ENCODE measurements at places on chromosomes 1 and 21.

DNA sequence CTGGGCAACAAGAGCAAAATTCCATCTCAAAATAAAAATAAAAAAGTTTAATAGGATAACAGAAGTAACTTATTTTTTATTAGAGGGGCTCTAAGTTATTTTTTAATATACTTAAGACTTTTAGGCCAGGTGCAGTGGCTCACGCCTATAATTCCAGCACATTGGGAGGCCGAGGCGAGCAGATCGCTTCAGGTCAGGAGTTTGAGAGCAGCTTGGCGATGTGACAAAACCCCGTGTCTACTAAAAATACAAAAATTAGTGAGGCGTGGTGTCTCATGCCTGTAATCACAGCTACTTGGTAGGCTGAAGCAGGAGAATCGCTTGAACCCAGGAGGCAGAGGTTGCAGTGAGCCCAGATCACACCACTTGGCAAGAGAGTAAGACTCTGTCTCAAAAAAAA lies 180.5 kb upstream of the NR5A2 start:
- DNase-seq: no peak

- no peak for DNase-seq
These were observed 10.3 kb upstream of the PLD5 start for GRCh38 chr1:242534753-242535152.

DNA sequence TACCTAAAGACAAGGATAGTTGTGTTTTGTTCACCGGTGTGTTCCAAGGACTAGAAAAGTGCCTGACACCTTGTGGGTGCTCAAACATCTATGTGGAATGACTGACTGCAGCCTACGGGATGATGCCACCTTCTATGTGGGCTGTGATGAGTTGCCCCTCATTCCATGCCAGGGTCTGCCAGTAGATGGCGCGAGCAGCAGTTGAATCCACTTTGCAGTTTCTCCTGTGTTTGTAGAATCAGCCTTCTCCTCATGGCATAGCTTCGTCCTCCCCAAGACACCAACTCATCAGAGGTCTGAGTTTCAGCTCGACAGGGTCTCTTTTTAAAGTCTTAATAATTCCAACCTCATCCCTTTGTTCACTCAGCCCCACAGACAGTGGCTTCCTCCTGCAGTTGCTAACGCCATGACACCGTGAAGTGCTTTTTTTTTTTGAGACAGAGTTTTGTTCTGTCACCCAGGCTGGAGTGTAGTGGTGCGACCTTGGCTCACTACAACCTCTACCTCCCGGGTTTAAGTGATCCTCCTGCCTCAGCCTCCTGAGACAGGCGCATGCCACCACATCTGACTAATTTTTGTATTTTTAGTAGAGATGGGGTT lies 133.7 kb downstream of the CAPN8 start:
- DNase-seq: peak; percentile 57

DNA sequence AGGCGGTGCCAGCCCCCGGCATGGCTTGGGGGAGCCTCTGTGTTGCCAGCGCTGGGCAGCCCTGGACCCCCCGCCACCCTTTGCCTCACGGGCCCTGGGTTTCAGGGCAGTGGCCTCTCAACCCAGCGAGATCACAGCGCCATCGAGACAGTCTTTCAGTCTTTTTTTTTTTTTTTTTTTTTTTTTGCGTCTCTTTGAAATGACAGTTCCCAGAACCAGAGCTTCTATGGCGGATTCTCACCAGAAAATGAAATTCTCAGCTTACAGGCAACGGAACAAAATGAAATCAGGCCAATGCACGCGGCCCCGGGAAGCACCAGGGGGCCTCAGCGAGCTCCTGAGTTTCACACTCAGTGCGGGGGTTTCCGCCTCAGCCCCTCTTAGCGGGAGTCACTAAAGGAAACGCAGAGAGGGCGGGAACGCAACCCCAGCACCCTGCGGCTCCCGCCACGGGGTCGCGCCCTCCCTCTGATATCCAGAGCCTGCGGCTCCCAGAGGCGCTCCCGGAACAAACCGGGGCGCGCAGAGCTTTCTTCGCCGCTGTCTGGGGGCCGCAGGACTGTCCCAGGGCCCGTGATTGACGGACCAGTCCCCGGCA lies 8.0 kb upstream of the COL6A1 start:
- DNase-seq: peak; percentile 71

GRCh38 chr1:45009956-45010854 lies 919 bp downstream of the HECTD3 start:
- peak; percentile 57 for DNase-seq

DNA sequence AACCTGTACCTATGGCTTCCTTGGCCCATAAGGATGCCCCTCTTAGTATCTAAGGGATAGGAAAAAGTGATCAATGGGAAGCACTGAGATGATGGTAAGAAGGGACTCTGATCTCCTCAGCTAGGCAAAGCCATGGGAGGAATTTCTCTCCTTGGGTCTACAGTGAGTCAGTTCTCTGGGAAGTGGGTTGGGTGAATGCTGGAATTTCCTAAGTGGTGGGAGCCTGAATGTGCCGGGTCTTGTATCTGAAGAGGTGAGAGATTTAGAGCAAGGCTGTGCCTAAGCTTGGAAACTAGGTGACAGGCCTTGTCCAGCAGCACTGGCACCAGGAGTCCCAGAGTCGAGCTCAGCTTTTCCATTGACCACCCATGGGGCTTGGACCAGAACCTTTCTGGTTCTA lies 96.3 kb upstream of the SLC2A1 start:
- DNase-seq: no peak

DNA sequence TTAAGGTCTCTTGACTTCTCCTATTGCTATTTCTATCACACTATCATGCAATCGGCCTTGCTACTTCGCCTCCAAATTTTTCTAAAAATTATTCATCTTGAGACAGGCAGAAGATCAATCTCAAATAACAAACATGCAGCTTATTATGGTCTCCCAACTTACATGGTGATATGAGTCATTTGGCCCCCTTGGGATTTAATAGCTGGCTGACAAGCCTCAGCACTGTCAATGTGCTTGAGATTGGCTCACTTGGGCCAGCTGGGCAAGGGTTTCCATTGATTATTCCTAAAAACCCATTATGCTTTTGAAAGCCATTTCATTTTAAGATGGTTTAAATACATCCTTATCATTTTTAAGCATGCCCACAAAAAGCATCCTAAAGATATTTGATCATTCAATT lies 224.5 kb upstream of the NFIA start:
- no peak for DNase-seq

DNA sequence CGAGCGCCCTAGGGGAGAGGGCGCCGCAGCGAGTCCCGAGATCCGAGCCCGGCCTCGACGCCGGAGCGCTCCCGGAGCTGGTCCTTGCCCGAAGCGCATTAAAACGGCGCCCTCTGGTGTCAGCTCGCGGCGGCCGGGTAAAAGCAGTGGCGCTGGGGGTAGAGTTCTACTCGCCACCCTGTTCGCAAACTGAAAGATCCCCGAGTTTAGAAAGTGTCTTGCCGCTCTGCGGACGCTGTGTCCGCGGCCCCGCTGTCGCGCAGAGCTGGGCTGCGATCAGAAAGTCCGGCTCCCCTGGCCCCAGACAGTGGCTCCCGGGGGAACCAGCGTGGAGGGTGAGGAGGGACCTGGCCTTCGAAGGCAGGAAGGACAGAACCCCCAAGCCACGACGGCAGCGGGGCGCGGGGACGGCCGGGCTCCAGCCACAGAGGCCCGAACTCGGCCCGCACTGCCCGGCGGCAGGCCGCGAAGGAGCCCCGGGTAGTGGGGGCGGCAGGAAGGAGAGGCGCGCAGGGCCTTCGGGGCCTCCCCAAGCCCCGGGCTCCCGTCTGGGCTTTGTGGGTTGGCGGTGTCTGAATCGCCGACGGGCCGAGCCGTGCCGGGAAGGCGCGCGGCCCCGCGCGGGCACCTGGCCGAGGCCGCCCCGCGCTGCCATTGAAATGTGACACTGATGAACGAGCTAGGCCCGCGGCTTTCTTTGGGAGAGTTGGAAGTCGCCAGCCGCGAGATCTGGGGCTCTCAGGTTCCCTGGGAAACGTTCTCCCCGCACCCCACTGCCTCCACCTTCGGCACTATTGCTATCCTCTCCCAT lies 39.1 kb upstream of the NFIA start:
- peak; percentile 90 for DNase-seq

- DNase-seq: no peak
These were observed 156.2 kb downstream of the DENND1B start for GRCh38 chr1:197619008-197619640.

DNA sequence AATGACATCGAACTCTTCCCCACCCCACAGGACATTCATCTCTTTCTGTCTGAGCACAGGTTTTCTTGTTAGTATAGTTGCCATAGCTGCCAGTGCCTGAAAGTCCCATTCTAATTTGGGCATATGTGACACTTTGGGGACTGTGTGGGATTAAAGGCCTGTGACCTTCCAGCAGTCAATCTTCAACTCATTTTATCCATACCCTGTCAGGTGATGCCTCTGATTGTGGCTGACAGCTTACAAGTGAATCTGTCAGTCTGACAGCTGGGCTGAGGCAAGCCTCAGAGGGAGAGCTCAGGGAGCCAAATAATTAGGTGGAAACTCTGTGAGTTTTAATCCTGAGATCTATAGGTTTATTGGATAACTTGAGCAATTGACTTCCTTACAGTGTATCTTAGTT lies 29.6 kb downstream of the ZCCHC17 start:
- no peak for DNase-seq

- DNase-seq: no peak
These were observed 28.0 kb upstream of the FOXO6 start for GRCh38 chr1:41333146-41333784.

DNA sequence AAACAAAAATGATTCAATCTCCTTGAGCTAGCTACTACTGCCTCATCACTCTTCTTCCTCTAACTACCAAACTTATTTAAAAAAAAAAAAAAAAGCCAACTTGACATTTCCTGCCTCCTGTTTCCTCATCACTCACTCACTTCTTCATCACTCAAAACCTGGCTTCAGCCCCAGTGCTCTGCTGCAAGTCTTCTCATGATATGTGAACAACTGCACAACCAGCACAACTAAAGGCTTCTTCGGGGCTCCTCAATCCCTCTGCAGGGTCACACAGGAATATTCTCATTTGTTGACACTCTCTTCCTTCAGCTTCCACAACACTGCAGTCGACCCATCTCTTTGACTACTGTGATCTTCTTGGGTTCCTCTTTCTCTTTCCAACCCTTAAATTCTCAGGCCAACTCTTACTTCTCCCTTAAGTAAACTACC lies 7.6 kb downstream of the MTF1 start:
- DNase-seq: no peak

DNA sequence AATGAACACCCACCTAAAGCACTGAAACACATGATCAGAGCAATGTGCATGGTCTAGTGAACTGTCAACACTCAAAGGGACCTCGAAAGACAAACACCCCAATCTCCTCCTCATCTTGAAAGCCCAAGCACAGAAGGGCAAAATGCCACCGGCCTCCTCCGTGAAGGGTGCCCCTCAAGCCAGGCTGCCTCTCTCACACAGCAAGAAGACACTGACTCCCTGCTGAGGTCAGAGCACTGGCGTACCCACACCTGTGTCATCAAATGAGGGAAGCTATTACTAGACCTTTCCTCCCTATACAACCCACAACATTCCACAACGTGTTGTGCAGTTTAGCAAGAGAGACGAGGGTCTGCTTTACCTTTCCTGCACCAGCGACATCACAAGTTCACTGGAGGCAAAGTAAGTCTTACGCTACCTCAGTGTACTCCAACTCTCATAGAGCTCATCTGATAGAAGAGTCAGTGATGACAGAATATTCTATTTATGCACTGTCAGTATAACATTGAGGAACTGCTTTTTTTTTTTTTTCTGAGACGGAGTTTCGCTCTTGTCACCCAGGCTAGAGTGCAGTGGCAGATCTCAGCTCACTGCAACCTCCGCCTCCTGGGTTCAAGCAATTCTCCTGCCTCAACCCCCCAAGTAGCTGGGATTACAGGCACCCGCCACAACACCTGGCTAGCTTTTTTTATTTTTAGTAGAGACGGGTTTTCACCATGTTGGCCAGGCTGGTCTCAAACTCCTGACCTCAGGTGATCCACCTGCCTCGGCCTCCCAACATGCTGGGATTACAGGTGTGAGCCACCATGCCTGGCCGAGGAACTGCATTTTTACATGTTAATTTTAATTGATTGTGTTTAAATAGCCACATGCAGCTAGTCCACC lies 3.3 kb downstream of the SH3BP5L start:
- peak; percentile 11 for DNase-seq

GRCh38 chr1:2279210-2279639 lies 51.1 kb downstream of the SKI start:
- no peak for DNase-seq

- no peak for DNase-seq
These were observed 54.7 kb downstream of the LHX8 start for GRCh38 chr1:75188892-75189291.

DNA sequence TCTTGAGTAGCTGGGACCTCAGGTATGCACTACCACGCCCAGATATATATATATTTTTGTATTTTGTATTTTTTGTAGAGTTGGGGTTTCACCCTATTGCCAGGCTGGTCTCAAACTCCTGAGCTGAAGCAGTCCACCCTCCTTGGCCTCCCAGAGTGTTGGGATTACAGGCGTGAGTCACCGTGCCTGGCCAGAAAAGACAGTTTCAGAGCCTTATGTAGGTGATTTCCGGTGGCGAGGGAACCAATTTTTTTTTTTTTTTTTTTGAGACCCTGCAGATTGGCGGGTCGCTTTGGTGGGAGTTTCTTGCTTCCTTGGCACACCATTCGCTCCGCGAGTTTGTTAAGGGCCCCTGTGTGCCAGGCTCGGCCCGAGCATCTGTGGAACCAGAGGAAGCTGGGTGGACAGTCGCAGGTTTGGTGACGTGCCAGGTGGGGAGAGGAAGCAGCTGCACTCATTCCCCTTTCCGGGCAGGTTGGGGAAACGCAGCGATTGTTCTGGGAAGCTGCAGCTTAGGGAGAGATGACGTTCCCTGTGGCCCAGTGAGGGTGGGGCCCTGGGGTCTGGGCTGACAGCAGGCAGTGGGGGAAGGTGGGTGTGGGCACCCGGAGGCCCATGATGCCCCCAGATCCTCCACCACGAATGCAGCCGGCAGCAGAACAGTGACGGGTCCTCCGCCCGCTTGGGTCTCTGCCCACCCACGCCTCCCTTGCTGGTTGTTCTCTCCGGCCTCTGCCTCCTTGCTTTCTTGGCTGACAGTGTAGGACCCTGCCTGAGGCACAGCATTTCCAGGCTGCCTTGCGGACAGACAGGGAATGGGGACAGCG lies 25.1 kb downstream of the SPSB1 start:
- no peak for DNase-seq

- no peak for DNase-seq
These were observed 24.3 kb downstream of the MROH7 start for GRCh38 chr1:54665852-54666251.

DNA sequence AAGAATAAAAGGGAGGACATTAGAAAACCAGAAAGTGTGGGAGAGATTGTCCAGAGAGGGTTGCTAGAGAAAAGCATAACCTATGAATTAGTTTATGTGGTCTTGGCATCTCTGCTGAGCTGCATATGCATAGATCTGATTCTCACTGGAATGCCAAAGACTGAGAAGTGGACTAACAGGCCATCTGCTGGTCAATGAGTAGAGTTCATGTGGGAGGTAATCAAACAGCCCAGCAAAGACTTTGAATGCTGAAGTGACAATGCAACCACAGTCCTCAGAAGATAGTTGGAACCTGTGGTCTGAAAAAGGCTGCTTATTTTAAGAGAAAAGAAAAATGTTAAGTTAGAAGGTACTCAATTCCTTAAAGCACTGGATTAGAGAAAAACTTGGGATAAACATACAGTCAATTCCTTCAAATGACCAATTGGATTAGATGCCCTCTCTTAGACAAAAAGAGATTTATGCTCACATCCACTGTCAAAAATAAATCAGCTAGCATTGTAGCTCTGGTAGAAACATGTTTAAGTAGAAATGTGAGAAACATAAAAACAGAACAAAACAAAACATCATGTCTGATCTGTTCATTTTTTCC lies 382.8 kb downstream of the AMY1C start:
- no peak for DNase-seq

GRCh38 chr1:2556678-2557481 lies 709 bp downstream of the TNFRSF14 start:
- no peak for DNase-seq

GRCh38 chr21:41876396-41876795 lies 2.7 kb downstream of the PRDM15 start:
- no peak for DNase-seq
